ENCODE measurements at places on chromosomes 1 and 21. TPM values are rescaled to one million over a fixed set of nuclear protein-coding genes. Genes with fewer than 3 reads are reported as not detected.

- no peak for DNase-seq
Measured at GRCh38 chr1:224666913-224667312, 50.8 kb downstream of the CNIH3 start.

- no peak for DNase-seq
Measured at GRCh38 chr1:41259221-41259620, 17.1 kb upstream of the SCMH1 start.

TRIM17 gene
- 0.08 TPM for polyA plus RNA-seq

- no peak for DNase-seq
Measured at GRCh38 chr1:209787551-209787950, 3.2 kb upstream of the C1orf74 start.

- DNase-seq = no peak
Measured at GRCh38 chr1:180691322-180691913, 59.6 kb downstream of the XPR1 start.

- DNase-seq = no peak
Measured at GRCh38 chr21:21226472-21226871, 228.3 kb downstream of the NCAM2 start.

Data from heart left ventricle (tissue), 16 donors.